Stimulated activated CD4-positive, alpha-beta T cell treated with anti-CD3 and anti-CD28 coated beads, Interleukin-2, amount 100 ng/mL, for 4 hours (primary cell): ENCODE measurements at places on chromosomes 6 and 20.
A peak's percentile ranks its signal among the peaks of the same experiment; 100 is the strongest.

DNA sequence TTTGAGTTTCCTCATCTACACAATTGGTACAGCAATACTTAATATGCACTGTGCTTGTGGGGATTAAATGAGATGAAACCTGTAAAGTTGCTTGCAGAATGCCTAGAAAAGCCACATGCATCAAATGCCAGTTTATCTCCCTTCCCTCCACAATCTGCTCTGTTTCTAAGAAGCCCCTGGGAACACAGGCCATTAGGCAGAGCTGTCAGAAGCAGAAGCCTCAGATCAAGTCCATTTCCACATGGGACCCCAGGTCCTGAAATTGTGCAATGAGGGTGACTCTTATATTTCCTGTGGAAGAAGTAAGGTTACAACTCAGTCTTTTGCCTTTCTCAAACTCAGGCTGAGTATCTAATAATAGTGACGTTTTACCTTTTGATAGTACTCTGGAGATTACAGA is 737.4 kb downstream of the KIF16B start:
- no peak for DNase-seq

GRCh38 chr6:109381061-109381746 is 1.1 kb downstream of the CD164 start:
- DNase-seq = no peak

GRCh38 chr6:43817192-43817591 is 47.2 kb downstream of the VEGFA start:
- peak; percentile 13 for DNase-seq

GRCh38 chr6:128379577-128379976 is 140.8 kb downstream of the PTPRK start:
- DNase-seq = no peak

GRCh38 chr20:52035977-52036376 is 155.6 kb downstream of the ZFP64 start:
- DNase-seq = no peak

DNA sequence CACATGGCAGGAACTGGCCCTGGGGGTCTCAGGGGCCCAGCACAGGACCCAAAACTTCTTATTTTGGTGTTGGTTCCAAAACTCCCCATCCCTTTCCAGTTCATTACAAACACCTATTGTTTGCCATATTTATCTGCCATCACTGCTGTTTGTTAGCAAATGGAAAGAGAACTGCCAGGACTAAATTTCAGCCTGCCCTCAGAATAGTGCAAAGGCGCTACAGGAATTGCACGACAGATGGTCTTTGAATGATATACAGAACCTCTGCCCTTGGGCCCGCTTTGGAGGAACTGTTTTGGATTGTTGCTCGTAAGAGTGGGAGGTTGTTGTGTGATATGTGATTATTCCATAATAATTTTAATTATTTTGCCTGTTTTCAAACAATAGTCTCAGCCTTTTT is 199.0 kb upstream of the FBXL4 start:
- no peak for DNase-seq

GRCh38 chr6:158765499-158766068 is 53.6 kb downstream of the EZR start:
- DNase-seq = no peak

- no peak for DNase-seq
Measured at GRCh38 chr6:28349344-28349891, 329 bp upstream of the ZKSCAN3 start.

- no peak for DNase-seq
Measured at GRCh38 chr6:166502453-166502852, 84.0 kb downstream of the RAMACL start.
